ENCODE measurements at places on chromosomes 3 and 15. TPM values are rescaled to one million over a fixed set of nuclear protein-coding genes. Genes with fewer than 3 reads are reported as not detected.

DNA sequence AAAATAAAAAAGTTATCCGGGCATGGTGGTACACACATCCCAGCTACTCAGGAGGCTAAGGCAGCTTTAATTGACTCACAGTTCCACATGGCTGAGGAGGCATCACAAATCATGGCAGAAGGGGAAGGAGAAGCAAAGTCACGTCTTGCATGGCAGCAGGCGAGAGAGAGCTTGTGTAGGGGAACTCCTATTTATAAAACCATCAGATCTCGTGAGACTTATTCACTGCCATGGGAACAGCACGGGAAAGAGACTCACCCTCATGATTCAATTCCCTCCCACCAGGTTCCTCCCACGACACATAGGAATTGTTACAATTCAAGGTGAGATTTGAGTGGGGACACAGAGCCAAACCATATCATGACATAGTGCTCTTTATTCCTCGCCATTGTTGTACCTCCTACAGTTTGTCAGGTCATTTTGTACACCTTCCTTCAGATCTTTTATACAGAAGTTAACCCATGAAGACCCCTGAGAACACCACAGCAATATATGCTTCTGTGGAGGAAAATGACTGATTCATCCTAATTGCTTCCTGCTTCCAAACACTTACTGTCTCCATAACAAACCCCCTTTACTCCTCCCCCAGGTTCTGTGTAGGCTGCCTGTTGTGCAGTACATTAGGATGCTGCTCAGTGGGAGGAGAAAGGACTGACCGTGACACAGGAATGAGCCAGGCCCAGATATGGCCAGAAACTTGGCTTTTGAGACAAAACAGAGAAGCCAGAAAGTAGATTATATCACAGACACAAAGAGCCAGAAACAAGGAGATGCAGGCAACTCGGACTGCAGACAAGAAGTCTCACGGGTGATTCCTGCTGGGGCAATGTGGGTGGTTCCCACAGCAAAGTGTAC is 67.9 kb upstream of the HEG1 start:
- no peak for DNase-seq

GRCh38 chr3:8589880-8590556 is 54.6 kb downstream of the SSUH2 start:
- peak; percentile 84 for DNase-seq

- DNase-seq, result no peak
These were observed 544 bp upstream of the TIMMDC1 start for GRCh38 chr3:119497820-119498185.

The PLCH1 gene
- total RNA-seq, result 0.16 TPM

DNA sequence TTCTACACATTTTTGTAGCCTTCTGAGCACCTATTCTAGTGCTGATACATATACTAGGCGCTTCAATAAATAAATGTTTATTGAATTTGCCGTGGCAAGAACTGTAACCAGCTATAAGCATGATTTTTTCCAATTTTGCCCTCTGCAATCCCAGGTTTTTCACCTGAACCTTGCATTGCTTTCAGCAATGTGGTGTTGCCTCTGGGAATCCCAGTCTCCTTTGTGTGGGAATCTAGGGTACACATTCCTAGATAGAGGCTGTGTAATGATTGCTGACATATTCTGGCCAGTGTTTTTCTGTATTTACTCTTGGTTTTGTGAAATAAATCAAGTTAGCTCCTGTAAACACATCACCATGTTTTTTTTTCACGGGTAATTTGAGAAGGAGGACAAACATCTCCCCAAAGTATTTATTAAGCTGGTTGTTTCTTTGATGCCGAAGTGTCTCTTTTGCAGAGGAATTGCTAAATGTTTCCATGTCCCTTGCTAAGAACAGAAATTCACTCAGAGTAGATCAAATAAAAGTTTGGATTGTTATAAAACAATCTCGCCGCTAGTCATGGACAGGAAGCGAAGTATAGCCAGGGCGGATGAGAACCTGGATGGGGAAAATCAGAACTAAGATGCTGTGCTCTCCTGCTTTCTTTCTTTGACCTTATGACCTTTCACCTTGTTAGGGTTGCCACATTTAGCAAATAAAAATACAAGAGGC is 1.2 kb downstream of the CFAP91 start:
- no peak for DNase-seq

GRCh38 chr3:38551026-38551832 is 55.1 kb downstream of the EXOG start:
- no peak for DNase-seq

- no peak for DNase-seq
These were observed 72.2 kb downstream of the ZNF148 start for GRCh38 chr3:125302932-125303331.
